KBM-7 (cell line): ENCODE measurements at places on chromosomes 2 and 18.

DNA sequence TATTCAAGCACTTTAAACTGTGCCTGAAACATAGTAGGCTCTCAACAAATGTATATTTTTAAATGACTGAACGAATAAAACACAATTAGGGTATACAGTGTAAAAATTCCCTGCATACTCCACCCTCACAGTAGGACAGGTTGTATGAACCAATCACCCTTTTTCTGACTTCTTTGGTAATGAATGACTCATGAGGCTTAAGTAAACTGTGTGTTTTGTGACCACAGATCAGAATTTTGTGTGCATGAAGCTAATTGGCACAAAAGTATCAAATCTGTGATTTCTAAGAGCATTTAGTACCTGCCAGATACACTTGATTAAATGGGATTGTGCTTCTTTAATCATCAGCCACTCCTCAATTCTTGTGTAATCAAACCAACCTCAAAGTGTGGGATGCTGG lies 109.9 kb upstream of the MAP4K3 start:
- DNase-seq, result no peak

DNA sequence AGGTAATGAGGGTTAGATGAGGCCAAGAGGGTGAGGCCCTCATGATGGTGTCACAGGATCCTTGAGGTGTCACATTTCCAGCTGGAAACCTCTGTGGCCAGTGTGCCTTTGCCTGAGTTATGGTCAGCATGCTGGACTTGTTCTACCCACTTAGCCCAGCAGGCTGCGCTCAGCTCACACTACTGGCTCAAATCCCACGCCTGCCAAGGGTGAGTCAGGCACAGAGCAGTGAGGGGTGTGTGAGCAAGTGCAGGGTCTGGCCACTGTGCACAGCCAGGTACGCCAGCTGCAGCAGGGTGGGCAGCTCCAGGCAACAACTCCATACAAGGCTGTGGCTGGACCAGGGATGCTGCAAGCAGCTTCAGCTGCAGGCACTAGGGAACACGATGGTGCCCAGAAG lies 616.6 kb upstream of the FSHR start:
- DNase-seq, result peak; percentile 9

GRCh38 chr2:170892391-170892951 lies 36.6 kb upstream of the GORASP2 start:
- DNase-seq, result no peak

DNA sequence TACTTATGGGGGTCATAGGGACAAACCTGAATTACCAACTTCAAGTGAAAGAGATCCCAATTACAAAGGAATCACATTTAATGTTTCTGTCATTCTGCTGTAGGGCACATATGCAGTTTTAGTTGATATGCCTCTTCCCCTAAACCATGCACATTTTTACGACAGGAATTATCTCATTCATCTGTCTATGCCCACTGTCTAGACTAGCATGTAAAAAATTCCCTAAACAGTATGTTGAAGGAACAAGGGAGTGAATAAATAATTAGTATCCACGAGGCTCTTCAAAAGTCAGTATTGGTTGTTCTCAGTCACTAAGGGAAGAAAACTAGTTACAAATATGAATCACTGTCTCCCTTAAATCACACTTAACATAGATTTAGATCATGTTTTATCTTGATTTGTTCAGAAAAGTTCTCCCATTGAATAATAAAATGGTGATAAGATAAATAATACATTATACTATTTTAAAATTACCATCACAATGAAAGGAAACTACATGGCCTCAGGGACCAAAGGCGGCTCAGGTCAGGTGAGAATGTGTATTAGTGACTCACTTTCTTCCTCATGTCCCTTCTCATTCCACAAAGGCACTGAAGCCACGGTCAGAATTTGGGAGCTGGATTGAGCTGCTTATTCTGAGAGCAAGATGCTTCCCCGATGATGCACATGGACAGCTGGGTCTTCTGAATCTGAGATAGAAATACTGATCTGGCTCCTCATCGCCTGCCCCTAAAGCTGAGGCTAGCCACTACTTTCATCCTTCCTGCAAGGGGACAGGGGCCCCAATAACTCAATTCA lies 29.1 kb downstream of the DYM start:
- no peak for DNase-seq

DNA sequence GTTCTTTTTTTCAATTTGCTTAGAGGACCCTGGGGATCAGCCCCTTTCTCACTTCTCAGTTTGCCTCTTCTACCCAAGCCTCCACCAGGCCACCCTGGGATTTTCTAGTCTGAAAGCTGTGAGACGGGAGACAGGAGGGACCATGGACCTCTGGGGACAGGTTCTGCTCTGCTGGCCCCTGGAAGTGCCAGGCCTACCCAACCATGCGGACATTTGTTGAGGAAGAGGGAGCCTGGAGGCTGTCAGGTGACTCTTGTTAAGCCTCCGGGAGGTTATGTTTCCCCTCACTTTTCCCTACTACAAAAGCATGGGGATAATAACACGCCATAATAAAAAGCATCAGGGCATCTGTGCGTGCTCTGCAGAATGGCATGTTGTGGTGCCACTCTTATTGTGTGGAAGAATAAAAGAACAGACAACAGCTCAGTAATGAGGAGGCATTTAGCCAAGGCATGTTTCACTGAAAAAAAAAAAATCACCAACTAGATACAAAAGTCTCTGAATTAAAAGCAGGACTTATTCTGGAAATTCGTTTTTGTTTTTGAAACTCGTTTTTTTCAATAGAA lies 48.3 kb upstream of the PLA2R1 start:
- no peak for DNase-seq

- no peak for DNase-seq
These were observed 184.9 kb upstream of the RAB6C start for GRCh38 chr2:129794540-129794939.

GRCh38 chr2:20650877-20651730 lies at the start of gene HS1BP3:
Gene HS1BP3, minus strand, starts transcription at chr2:20651098. Its CDS starts 35 bp downstream, at chr2:20651063.
- DNase-seq, result peak; percentile 87

DNA sequence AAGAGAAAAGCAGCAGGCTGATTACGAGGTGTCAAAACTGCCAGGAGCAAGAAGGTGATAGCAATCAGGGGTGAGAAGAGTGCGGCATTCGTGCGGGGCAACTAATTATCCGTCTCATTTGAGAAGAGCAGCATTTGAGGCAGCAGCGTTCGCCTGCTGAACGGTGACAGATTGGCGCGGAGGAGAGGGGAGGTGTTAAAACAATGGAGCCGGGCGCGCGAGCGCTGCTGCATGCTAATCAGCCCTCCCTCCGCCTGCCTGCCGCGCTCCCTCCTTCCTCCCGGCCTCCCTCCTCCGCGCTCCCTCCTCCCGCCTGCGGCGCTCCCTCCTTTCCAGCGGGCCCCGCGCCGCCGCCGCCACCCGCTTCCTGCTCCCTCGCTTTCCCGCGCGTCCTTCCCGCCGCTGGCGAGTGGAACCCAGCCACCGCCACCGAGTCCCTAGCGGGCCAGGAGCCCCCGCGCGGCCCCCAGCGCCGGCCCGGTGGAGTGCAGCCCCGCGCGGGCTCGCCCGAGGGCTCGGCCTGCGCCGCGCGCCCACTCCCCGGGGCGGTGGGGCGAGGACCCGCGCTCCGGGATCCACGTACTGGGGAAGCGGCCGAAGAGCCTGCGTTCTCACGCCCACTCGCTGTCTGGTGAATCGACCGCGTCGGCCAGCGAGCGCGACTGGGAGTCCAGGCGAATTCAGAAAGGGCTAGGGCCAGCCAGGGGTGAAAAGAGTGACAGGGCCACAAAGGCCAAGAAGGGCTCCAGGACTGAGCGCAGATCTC lies 69.5 kb upstream of the PSMD14 start:
- no peak for DNase-seq

DNA sequence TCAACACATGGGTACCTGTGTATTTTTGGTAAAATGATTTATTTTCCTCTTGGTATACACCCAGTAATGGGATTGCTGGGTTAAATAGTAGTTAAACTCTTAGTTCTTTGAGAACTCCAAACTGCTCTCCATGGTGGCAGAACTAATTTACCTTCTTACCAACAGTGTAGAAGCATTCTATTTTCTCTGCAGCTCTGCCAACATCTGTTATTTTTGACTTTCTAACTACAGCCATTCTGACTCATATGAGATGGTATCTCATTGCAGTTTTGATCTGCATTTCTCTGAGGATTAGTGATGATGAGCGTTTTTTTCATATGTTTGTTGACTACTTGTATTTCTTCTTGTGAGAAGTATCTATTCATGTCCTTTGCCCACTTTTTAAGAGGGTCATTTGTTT lies 180.6 kb downstream of the FSIP2 start:
- DNase-seq, result no peak

DNA sequence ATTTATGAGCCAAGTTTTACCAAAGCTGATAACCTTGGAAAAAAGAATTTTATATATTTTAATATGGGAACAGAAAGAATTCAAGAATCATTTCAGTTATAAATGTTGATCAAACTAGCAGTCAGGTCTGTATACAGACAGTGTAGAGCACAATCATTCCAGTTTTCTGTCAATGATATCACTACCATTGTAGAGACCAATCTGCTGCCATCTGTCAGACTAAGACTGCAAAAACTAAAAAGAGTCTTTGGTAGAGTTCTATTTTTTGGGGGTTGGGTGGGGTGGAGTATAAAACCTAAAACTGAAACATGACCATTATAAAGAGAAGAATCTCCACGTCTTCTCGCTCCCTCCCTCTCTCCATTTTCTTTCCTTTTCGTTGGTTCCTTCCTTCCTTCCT lies 204.7 kb upstream of the UBE2E3 start:
- DNase-seq, result no peak
